Fibroblast of the aortic adventitia (primary cell): ENCODE measurements at places on chromosomes 11 and 22.

DNA sequence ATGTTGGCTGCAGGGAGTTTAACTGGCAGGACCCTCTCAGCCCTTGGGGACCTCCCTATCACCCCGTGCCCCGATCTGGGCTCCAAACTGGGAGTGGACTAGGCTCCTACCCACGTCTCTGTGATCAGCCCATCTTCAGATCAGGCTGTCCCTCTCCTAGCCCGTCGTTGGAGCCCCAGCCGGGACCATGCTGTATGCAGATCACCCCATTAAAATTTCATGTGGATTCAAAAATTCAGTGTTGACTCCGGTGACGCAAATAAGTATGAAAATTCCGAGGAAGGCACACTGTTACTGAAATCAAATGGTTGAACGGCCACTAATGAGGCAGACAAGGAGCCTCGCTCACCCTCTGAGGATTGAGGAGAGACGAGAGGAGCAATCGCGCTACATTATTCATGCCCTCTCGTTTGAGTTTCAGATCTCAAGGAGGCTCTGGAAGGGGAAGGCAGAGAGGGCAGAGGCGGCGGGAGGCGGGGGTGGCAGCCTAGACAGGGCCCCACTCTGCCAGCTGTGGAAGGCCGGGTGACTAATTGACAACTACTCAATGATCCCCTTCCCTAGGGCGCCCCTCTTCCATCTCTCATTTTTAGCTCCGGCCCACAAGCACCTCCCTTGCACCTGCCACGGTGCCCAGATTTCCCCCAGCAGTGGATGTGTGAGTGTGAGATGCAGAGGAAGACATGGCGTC is 255.4 kb downstream of the MIAT start:
- DNase-seq: no peak

DNA sequence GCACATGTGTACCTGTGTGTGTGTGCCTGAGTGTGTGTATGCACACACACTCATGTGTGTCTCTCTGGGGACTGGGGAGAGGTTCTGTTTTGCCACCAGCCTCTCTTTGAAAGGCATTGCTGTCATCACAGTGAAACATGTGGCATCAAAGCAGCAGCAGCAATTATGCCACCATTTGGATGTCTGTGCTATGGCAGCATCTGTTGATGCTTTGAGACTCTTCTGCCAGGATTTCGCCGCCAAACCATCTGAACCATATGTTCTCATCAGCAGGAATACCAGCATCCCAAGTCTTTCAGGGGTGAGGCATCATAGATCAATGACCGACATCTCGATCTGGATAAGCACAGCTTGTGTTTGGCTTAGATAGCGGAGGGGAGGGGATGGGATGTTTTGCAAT is 168.6 kb downstream of the FAT3 start:
- DNase-seq: no peak

DNA sequence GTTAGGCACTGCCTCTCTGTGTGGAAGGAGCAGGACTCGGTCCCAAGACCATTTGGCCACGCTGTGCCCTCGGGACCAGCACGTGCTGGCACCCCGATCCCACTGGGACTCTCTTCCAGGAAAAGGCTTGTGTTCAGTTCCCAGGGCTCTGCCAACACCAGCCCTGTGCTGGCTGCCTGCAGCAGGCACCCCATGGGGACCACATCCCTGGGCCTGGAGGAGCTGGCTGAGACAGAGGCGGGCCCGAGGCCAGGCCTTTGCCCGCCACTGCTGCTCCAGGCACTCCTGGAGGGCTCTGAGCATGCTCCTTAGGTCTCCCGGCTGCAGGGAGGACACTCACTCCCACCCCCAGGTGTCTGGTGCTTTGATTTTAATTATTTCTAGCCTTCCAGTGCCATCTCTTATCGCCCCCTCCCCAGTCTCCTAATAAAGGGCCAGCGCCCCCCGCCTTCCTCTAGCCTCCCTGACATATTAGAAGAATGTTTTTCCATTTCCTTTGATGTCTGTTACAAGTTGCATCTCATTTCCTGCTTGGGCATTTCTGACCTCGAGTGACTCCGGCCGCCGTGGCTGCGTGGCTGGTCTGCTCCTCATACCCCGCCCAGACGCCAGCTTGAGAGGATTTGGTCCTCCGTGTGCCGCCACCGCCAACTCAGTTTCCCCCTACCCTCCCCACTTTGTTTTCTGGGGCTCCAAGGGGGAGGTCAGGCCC is 14.4 kb downstream of the CDKN1C start:
- DNase-seq: no peak

DNA sequence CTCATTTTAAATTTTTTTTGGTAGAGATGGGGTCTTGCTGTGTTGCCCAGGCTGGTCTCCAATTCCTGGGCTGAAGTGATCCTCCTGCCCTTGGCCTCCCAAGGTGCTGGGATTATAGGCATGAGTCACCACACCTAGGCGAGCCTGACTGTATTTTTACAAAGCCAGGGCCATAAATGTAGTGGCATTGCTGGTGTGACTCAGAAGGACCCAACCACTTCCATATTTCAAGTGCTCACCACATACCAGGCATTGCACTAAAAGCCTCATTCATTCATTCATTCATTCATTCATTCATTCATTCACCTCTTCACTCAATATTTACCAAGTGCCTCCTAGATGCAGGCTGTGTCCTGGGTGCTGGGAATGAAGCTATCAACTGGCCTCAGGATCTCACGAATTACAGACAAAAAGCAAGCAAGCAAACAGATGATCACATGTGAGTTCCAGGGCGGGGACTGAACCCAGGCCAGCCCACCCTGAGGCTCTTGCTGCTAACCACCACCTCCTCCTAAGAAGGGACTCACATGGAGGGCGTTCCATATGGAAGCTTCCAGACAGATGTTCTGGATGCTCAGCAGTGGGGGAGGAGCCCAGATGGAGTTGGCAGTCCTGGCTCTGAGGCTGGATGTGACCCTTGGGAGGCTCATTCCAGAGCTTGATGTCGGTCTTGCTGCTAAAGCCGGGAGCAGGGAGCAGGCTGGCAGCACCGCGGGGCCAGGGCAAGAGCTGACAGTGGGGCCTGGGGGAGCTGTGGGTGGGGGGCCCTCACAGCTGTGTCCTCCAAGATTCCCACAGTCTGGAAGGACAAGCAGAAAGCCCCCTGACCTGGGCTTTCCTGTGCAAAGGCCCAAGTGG is 158.8 kb downstream of the CTTN start:
- DNase-seq: no peak

- peak; percentile 84 for DNase-seq
These were observed 32.1 kb upstream of the DGKZ start for GRCh38 chr11:46315033-46315738.

DNA sequence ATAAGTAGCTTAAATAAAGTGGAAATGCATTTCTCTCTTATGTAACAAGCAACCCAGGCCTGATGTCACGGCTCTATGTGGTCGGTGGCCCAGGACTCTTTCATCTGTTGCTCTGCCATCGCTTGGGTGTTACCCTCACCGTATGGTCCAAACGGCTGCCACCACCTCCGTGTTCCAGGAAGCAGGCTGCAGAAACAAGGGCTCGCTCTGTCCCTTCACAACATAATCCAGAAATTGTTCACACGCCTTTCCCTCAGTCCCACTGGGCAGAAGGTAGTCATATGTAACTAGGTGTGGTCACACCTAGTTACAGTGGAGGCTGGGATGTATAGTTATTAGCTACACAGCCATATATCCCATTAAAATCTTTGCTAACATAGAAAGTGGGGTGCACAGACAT is 421.0 kb downstream of the SOX6 start:
- DNase-seq: no peak

- peak; percentile 60 for DNase-seq
These were observed 1.7 kb downstream of the TIMP3 start for GRCh38 chr22:32803020-32803737.
